ENCODE measurements at places on chromosomes 1 and 21.
A peak's percentile ranks its signal among the peaks of the same experiment; 100 is the strongest.

DNA sequence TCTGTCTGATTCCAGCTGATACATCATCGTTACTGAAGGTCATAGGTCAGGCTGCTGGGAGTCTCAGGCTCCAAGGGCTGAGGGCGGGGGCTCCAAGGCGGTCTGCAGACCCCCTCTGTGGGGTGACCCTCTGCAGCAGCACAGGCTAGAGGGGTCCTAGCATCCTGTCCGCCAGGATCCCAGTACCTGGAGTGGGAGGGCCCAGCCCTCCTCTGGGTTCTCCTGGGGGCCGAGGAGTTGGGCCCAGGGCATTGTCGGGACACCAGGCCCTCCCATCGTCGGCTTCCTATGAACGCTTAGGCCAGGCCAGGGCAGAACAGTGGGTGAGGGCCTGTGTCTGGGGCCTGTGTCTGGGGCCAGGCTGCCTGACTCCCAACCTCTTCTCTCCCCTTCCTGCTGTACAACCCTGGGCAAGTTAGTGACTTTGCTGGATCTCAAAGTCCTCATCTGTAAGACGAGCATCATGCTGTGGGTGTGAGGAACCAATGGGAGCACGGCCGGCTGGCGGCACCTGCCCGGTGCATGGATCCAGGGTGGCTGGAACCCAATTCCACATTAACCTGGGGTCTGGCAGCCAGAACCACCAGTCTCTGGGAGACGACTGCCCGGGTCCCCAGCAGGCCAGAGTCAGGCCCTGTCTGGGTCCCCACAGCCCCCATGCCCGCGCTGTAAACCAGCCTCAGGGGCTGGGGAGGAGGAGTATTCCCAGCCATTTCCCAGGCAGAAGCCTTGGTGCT, 56.2 kb upstream of the COL18A1 start:
- no peak for DNase-seq

- DNase-seq = peak; percentile 94
These were observed 12.3 kb downstream of the RCC1 start for GRCh38 chr1:28518000-28518744.

DNA sequence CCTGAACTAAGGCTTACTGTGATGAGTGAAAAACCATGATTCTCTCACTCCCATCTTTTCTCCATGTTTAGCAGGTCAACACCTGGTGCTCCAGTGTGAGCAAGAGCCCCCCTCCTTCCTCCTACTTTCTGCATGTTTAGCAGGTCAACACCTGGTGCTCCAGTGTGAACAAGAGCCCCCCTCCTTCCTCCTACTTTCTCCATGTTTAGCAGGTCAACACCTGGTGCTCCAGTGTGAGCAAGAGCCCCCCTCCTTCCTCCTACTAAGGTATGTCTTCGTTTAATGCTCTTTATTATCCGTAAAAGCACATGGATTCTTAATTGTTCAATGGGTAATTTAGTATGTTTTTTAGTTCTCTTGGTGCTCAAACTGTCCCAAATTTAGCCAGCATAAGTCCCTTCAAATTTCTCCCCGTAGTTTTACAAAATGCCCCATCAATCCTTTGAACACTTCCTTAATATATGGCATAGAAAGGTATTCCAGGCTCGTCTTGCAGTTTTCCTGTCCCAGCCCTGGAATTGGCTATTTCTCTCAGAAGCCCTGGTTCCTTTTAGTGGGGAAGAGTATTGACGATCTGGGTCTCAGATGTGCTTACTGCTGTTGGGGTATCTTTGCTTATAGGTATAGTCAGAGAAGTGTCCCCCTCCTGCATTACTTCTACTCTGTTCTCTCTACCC, 760.8 kb upstream of the TPTE start:
- DNase-seq = no peak

- no peak for DNase-seq
These were observed 55.6 kb upstream of the CD34 start for GRCh38 chr1:207966521-207966920.

DNA sequence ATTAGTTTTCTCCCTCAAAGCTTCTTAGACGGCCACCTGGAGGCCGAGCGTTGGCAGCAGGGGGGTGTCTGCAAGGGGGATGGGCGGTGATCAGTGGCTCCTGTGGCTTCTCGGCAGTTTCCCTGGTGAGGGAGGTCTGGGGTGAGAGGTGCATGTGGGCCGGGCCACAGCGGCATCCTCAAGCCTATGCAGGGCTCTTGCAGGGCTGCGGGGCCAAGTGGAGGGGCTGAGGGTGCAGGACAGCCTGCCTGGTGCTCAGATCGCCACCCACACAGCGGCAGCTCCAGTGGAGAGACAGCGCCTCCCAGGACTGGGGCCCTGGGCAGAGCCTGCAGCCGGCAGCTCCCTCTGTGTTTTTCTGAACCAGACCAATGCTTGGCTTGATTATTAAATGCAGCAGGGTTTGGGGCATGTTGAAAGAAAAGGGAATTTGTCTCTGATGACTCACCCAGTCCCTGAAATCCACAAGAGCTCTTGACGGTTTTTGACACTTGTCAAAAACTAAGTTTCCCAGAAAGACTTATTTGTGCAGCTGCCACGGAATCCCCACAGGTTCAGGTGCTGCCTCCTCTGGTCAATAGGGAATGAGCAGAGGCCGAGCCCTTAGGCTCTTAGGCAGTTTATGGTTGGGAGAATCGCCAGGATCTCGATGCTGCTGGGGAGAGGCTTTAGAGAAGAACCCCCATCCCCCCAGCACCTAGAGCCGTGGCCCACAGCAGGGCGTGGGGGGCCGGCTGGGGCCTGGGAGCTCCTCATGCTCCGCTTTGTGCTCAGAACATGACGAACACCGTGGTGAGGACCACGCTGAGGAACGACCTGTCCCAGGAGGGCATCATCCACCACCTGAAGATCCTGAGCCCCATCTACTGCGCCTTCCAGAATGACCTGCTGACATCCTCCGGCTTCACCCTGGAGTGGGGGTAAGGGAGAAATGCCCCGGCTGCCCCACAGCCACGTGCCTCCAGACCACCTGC, 54.7 kb downstream of the UMODL1 start:
- DNase-seq = peak; percentile 46

GRCh38 chr1:212291505-212292134, 6.4 kb downstream of the PPP2R5A start:
- DNase-seq = peak; percentile 33

DNA sequence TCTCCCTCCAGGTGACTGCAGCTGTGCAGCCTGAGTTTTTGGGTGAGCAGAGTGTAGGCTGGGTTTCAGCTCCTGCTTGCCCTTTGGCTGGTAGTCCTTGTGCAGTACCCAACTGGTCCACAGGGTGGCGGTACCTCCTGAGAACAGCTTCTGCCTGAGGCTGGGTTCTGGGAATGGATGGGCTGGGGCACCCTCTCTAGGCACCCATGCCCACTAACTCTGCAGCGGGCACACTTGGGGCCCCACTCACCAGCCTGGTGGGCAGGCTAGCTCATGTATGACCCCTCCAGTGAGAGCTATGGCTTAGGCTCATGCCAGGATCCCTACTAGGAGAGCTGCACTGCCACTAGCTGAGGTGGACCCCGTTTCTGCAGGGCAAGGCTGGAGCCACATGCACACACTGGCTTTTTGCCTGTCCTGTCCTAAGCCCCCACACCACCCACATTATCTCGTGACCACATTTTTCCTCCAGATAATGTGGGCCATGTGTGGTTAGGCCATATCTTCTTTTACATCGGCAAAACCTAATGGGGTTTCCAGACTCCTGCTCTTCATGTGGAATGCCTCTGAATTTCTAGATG, 15.5 kb upstream of the GSTM4 start:
- peak; percentile 88 for DNase-seq

- DNase-seq = no peak
These were observed 74.0 kb upstream of the LRRC53 start for GRCh38 chr1:74586253-74586897.

DNA sequence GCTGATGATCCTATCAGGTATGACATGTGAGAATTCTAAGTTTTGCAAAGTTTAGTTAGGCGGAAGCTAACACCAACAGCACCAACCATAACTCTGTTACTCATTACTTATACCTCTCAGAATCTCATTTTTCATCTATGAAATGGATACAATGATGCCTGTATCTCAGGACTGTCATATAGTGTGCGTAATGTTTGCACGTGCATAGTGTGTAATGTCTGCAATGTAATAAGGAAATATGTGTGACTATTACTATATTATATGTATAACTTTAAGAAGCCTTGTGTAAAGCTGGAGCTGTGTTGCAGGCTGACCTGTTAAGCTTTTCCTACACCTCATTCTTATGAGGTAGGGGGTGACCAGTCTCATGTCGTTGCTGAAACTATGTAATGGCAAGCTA, 13.0 kb downstream of the ADCY10 start:
- no peak for DNase-seq

All from SJSA1 (cell line).